ENCODE measurements at places on chromosomes 6 and 20. TPM values are rescaled to one million over a fixed set of nuclear protein-coding genes. Genes with fewer than 3 reads are reported as not detected.

PNLDC1 gene
- 0.20 TPM for total RNA-seq

CLPSL1 gene
- not detected for total RNA-seq

DNA sequence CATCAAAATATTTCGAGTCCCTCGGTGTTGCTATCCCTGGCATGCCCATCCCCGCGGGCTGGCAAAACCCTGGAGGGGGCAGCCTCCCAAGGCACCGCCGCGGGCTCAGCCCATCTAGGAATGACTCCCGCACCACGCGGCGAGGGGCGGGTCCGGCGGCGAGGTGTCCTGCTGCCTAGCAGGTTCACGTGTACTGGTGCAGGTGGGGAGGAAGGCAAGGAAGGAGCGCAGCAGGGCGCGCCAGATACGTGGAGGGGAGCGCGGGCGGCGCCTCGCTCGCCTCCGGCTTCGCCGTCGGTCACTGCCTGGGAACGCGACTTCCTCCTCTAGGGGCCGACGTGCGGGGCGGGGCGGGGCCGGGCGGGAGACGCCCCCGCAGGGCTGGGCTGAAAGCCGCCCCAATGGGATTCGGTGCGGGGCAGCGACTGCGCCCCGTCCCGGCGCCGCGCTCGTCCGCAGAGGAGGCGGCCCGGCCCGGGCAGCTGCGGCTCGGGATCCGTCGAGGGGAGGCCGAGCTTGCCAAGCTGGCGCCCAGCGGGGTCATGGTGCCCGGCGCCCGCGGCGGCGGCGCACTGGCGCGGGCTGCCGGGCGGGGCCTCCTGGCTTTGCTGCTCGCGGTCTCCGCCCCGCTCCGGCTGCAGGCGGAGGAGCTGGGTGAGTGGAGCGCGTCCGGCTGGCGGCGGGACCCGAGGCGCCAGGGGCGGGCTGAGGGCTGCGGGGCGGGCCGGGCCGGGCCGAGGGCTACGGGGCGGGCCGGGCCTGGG lies at the start of gene DCBLD1:
Gene DCBLD1, plus strand, starts transcription at position 435 of the 764 bp plus-strand sequence. Its CDS starts 108 bp downstream, at position 543.
- DNase-seq = peak; percentile 80

GRCh38 chr6:4163408-4164116 lies 28.2 kb upstream of the ECI2 start:
- DNase-seq = no peak

DNA sequence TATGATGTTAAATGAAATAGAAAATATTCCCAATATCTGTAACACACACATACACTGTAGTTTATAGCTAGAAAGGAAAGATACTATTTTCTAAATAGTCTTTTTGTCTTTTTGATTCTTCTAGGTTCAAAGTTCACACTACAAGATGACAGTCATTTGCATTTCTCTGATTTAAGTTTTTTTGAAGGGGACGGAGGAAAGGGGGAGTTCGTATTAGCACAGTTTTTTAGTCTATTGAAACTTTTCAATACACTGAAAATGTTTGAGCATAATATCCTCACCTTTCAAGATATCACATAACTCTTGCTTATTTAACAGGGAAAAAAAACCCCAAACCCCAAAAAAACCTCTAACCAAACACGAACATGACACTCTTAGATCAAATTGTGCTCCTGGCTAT lies 68.1 kb downstream of the BMP2 start:
- DNase-seq = no peak

DNA sequence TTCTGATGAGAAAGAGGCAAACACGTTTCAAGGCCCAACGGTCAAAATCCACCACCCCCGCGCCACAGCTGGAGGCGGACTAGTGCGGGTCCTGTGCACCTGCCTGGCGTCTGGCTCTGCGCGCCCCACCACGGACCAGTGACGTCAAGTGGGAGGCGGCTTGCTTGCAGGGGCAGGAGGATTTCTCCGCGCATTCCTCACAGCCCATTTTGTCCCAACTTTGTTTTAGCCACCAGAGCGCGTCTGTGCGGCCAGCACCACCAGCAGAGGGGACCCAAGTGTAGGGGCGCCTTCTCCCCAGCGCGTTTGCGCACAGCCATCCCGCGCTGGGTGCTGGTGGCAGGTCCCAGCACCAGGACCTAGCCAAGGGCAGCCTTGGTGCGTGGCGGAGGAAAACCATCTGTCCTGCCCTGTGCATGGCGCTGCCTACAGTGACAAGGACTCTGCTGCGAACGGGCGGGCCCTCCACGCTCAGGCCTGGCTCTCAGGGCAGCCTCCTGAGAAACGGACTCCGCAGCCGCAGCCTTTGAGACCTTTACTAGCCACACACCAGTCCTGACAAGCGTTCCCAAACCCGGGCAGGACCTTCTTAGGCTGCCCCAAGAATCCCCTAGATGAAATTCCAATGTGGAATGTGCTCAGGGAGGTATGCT lies 194.8 kb upstream of the EXOC2 start:
- DNase-seq = no peak
